ENCODE measurements at places on chromosomes 4 and X.
A peak's percentile ranks its signal among the peaks of the same experiment; 100 is the strongest.

- DNase-seq = no peak
Observed at GRCh38 chrX:13085526-13085925, 41.1 kb upstream of the FAM9C start.

GRCh38 chr4:8886612-8887406 is 15.2 kb upstream of the HMX1 start:
- DNase-seq = no peak

GRCh38 chr4:53321151-53321983 is 44.5 kb downstream of the SCFD2 start:
- peak; percentile 88 for DNase-seq

DNA sequence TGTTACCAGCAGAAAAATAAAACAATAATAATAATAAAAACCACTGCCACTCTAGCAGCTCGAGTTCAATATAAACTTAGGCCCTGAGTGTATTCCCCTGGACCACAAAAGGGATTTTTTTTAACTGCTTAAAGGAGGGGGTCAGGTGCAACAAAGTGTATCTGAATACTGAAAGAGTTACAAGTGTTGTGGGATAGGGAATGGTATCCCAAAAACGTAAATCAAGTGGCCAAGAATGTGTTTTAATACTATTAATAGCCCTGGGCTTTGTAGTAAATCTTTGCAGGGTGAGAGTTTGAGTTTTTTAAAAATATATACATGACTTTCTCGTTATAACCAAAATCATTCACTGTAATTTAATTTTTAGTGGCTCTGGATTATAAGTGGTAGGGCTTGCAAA is 860.1 kb upstream of the INTU start:
- peak; percentile 49 for DNase-seq

DNA sequence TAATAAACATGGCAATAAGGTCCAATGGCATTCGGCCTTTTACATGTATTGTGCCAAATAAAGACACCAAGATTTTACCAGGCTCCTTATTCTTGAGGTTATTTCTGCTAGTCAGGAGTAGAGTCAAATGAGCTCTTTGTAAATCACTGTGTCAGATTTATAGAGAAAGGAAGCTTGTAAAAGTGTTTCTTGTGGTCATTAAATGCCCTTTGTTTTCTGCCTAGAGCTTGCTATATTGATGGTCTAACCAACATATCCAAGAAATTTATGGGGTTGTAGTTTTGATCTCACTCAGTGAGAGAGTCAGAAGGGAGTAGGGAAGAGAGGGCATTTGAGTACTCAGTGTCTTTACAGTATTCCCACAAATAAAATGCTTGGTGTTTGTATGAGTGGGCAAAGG is 86.2 kb upstream of the FRMPD4 start:
- no peak for DNase-seq

DNA sequence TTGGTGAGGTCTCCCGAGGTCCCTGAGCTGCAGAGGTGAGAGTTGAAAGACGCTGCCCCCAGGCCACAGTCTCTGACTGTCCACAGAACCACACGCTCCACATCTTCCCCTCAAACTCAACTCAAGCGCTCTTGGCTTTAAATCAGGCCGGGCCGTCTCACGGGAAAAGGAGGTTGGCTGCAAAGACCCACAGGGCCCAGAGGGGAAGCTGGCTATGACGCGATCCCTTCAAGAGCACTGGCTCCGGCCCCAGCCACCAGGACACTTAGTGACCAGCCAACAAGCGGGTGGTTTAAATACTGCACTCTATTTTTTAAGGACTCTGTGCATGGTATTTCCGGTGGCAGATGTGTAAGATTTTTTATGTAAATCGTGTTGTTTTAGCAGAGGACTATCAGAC is 19.9 kb downstream of the LRPAP1 start:
- DNase-seq = no peak

DNA sequence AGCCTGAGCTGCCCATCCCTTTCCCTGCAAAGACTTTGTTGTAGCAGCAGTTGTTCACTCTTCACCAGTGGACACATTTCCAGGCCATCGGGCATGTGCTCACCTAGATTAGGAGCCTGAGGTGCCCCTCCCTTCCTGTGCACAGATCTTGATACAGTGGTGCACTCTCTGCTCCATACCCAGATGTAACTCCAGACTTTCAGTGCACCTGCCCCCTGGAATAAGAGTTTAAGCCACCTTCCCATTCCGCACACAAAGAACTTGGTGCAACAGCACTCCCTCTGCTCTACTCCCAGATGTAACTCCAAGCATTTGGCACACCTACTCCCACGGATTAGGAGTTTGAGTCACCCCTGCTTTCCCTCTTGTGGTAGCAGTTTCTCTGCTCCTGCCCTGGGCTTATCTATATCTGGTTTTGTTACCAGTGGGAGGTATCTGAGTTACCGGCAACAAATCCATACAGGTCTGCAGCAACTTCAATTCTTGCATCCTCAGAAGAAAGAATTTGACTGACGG is 36.0 kb upstream of the PLK4 start:
- peak; percentile 22 for DNase-seq

GRCh38 chr4:101037938-101038413 is 309.4 kb downstream of the PPP3CA start:
- DNase-seq = no peak

- DNase-seq = no peak
Observed at GRCh38 chrX:21745756-21746155, 12.2 kb downstream of the SMPX start.
